ENCODE measurements at places on chromosomes 16 and 17.

DNA sequence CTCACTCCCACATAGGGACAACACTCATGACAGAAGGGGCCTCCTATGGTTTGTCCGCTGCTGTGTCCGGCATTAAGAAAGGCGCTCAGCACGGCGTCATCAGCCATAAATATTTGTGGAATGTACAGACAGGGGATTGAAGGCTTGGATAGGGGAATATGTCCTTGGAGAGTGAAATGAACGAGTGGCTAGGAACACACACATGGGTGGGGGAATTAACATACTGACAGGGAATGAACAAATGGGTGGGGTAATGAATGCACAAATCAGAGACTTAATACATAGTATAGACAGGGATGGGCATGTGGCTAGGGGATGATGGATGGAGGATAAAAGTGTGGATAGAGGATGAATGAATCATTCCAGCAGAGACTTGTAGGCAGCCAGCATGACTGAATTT, 154.0 kb upstream of the HSBP1 start:
- DNase-seq = peak; percentile 3

DNA sequence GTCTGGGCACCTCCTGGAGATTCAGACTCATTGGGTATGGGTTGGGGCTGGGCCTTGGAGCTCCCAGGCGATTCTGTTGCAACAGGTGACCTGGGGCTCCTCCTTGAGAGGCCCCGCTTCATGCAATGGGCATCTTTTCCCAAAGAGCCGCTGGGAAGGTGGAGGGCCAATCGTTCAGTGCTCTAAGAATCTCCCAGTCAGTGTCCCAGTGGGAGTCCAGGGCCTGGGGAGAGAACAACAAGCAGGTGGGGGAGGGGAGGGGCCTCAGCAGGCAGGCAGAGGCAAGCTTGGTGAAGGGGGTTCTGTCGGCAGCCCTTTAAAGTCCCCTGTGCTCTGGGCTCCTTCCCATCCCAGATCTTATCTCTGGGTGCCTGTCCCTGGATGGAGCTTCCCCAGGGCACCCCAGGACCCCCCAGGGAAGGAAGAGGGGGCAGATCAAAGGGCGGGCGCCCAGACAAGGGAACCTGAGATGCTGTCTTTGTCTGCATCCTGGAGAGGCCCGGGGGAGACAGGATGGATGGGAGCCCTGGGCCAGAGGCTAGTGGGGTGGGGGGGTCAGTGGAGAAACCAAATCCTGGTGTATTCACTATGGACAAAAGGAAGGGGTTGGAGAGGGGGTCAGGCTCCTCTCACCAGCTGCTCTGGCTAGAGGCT, 30.5 kb upstream of the NXPH3 start:
- no peak for DNase-seq

- DNase-seq = peak; percentile 85
These were observed 16.1 kb downstream of the GDE1 start for GRCh38 chr16:19505600-19506303.

- DNase-seq = no peak
These were observed 17.7 kb upstream of the GFOD2 start for GRCh38 chr16:67736858-67737257.

DNA sequence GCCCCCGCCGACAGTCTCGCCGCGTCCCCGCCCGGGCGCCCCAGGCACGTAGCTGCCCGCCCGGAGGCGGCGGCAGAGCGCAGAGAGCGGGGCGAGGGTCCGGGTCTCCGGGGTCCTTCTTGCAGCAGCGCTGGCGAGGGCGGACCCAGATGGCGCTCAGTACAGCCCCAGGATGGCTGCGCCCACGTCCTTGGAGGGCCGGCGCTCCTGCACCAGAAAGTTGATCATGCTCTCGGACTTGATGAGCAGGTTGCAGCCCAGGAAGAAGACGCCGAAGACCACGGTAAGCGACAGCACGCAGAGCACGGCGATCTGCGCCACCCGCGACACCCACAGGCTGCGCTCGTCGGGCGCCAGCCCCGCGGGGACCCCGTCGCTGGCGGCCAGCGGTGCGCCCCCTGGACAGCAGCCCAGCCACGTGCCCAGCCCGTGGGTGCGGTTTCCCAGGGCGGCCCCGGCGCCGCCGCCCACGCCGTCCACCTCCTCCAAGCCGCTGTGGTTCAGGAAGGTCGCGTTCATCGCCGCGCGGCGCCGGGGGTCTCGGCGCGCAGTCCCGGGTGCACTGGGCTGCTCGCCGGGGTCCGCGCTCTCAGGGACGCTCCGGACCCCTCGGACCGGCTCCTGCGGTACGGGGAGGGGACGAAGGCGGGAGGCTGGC, 435 bp downstream of the RPRML start:
- DNase-seq = no peak
